Fibroblast of upper back skin (primary cell): ENCODE measurements at places on chromosomes 13 and 19.

- no peak for DNase-seq
These were observed 1.5 kb upstream of the TBXA2R start for GRCh38 chr19:3608079-3608641.

DNA sequence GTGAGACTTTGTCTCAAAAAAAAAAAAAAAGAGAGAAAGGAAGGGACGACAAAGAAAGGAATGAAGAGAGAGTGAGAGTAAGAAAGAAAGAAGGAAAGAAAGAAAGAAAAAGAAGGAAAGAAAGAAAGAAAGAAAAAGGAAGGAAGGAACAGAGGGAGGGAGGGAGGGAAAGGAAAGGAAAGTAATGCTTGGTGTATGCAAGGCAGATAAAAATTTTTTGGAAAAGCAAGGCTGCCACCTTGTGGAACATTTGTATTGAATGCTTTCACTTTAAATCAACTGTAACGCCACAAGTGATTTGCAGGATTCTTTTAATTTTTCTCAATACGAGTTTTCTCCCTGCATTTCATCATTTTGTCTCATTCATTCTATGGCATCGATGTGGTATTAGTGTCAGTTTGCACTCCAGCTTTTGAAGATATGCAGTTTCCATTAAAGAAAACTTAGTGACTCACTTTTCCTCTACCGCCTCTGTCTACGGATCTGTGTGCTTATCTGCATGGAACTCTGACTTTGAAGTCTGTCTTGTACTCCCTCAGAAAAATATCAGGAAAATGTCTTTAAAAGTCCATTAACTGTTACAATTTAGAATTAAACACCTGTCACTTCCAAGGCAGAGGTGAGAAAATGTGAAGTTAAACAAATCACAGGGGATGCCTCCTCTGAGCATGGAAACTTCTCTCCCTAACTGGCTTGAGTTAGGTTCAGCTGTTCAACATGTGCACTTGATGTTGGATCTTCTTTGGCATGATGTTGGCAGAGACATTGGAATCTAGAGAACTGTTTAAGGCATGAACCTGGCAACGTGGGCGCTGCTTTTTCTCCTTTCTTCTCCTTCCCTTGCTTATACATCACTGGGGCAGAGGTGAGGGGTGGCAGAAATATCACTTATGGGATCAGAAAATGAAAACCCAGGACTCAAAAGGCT, 20.0 kb upstream of the ZDHHC20 start:
- DNase-seq: peak; percentile 79

- peak; percentile 24 for DNase-seq
These were observed 7.7 kb upstream of the CDADC1 start for GRCh38 chr13:49240017-49240416.

DNA sequence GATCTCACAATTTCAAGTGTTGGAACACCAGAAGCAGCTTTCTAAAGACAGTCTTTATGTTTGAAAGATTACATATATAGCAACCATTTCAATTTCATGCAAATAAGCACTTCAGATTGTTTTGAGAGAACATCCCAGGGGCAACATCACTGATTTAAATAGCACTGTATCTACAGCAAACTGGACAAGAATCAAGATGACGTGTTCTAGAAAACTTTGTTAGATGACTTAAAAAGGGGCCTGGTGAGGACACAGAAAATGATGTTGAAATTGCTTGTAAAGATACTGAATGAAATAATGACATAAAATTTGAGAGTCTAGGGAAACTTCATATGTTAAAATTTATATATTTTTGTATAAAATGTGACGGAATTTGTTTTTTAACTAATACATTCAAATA, 277.1 kb downstream of the KLF12 start:
- peak; percentile 66 for DNase-seq

DNA sequence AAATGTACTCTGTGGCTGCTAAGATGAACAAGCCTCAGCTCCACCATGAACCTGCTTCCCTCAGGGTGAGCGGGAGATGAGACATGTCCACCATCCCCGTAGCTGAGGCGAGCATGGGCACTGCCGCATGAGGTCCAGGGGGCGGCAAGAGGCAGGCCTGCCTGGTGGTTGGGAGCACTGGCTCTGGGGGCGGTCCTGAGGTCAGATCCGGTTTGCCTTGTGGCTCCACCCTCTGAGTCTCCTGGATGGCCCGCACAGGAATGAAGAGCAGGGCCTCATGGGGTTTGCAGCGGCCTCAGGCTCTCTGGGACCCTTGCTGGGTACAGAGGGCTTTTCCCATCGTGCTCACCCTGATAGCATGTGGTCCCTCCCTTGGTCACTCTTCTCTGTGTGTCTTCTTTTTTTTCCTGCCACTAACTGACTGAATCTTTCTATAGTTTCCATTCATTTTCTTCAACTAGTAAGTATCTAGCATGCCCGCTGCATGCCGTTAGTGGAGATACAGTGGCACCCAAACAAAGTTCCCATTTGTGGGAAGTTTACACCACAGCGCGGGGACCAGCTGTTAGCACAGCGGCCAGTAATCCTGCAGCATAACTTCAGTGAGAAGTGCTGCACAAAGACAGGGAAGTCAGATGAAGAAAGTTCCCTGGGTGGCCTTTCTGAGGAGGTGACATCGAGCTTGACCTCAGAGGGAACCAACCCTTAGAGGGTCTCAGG, 37.3 kb downstream of the CAPN12 start:
- DNase-seq: no peak

- peak; percentile 90 for DNase-seq
These were observed 540 bp downstream of the TMEM160 start for GRCh38 chr19:47047763-47048405.

- DNase-seq: no peak
These were observed 939 bp upstream of the RANBP3 start for GRCh38 chr19:5978606-5979552.

DNA sequence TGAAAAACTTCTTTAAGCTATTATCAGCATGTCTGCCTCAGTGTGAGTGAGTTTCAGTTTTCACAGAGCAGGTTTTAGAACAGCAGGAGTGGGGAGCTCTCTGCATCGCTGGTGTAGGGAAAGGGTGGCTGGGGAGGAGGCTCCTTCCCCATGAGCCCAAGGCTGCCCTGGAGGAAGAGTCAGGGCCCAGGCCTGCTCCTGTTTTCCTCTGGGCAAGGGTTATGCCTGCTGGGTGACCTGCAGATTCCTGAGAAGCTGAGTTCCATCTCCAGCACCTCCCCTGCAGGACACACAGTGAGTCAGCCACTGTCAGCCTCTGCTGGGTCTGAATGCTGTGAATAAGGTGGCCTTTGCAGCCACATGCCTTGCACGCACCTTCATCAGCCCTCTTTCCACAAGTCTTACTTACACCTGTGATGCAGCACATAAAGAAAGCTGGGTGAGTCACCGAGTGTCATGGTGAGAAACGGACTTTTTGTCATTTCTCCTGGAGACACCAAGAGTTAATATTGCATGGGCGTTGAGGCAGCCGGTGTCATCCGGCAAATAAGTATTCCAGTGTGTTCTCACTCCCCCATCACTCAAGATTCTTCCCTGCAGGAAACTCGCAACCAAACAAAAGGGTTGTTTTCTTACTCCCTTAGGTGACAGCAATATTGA, 186.4 kb upstream of the KL start:
- DNase-seq: peak; percentile 33

GRCh38 chr13:112077729-112078128, 10.8 kb downstream of the SOX1 start:
- DNase-seq: no peak

DNA sequence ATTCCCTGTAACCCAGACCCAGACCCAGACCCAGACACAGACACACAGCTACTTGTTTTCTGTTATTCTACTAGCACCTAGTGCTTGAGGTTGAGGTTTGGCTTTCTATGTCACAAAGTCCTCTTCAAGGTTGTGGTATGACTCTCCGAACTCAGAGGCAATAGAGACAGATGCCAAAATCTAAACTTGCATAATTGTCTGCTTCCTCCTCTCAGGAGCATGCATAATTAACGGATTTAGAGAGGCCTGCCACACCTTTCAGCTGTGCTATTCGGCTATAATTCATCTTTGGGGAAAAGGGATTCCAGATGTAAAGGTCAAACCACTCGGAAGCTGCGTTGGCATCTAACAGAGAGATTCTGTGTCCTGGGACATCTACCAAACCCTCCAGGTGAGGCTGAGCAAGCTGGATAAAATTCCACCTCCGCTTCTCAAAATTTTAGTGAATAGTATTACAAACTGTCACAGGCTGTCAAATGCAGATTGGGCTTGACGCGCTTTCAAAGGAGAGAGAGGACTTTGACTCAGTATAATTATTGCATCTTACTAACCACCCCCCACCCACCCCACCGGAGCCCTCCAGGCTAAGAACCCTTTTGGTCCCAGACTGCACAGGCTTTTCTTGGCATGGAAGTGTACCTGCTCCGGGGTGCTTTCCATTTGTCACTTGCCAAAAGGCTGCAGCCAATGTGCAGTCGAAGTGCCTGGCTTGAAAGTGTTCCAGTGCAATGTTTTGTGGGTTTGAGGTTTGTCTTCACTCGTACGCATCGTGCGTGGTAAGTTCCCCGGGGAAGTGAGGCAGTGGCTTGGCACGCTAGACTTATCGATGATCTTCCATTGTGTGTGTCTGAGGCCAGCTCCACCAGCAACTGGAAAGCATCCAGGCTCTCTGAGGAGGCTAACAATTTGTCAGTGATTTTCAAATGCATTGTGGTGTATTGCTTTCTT, 194.1 kb downstream of the TDRD3 start:
- DNase-seq: peak; percentile 99

GRCh38 chr19:32624410-32624809, 43.4 kb downstream of the PDCD5 start:
- DNase-seq: no peak

- no peak for DNase-seq
These were observed 50.6 kb upstream of the PCDH20 start for GRCh38 chr13:61466280-61466679.

DNA sequence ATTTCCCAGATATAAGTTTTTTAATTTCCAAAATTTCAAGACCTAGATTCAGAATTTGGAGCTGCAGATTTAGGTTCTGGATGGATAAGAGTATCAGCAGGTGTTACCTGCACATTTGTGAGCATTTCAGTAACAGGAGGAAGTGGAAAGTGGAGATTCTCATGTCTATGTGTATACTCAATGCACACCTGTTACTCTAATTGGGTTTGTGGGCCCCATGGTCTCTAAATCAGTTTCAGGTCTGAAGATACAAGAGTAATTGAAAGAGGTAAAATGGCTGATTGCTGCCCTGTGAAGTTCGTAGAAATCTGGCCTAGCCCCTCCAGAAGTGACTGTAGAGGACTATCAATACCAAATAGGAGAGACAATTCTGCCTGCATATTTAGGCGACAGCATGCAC, 13.9 kb downstream of the ZNF675 start:
- no peak for DNase-seq

DNA sequence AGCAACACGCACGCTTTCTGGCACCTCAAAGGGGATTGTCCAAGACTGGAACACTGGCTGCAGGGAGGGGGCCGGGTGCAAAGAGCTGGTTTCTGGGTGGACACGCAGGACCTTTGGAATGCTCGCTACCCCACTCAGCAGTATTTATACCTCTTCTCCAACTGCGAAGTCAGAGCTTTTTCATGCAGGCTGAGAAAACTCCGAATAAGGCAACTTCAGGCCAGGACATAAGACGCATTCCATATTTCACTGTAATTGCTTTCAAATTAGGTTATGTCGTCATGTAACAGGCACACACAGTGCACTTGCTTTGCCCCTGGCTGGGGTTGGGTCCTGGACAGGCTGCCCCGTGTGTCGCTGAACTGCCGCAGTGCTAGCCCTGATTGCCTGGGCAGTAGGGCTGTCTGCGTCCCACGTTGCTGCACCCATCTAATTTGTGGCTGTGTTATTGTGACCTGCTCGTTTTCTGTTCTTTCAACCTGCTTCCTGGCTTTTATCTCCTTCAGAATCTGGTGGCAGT, 44.5 kb downstream of the ACTN4 start:
- DNase-seq: peak; percentile 91

DNA sequence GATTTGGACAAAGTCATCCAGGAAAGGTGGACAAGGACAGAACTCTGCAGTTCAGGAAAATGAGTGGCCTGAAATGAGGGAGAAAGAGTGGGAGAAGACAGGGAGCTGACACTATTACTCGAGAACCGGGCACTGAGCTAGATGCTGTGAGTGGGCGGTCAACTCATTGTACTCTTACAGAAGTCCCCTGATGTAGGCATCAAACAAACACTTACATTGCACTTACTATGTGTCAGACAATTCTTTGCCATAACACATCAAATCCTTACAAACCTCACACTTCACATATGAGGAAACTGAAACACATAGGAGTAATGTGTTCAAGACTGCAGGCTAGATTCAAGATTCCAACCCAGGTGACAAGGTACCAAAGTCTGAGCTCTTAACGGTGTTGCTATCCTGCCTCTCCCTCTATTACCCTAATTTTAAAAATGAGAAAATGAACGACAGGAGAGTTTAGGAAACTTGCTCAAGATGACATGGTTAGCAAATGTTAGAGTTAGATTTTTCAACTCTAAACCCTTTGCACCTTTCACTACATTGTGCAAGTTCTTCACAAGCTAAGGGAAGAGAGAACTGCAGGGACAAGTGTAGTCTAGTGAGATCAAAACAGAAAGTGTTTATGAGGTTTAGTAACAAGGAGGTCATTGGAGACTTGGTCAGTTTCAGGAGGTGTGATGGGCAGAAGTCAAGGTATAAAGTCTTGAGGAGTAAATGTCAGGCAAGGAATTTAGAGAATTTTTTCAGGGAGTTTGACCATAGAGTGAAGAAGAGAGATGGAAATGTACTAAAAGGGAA, 4.9 kb upstream of the MEDAG start:
- DNase-seq: no peak

DNA sequence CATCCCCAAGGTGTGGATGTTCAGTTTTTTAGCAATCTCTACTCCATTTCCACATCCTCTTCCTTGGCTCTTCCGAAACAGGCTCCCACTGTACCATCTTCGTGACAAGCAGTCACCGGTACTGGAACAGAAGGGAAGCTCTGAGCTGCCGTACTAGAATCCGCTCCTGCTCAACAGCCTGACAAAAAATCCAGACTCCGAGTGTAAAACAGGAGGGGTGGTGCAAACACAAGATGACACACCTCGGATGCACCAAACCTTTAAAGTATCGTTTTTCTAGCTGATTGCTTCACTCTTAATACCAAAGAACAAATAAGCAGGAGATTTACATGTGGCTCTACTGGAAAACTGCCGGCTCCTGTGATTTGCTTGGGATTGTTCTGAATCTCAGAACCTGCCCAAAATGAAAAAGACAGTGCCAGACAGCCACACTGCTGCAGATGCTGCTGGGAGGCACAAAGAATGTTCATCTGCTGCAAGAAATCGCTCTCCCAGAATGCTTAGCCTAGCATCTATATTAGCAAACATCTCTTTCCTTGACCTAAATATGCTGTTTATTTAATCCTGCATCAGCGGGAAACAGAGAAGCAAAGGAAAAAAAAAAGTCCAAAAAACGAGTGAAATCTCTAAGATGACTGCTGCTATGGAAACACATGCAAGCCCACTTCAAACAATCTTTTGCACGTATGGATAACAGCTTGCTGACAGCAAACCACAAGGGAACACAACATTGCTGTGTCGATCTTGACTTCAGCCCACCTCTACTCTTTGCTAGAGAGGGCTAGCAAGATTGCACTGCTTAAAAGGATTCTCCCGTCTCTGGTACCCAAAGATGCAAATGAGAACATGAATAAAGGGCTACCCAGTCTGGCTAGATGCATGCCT, 38.0 kb upstream of the DOCK9 start:
- DNase-seq: no peak
